Fibroblast of the aortic adventitia (primary cell): ENCODE measurements at places on chromosomes 12 and 14.

- no peak for DNase-seq
Observed at GRCh38 chr12:126204326-126204725, 1139.1 kb downstream of the AACS start.

GRCh38 chr14:89540009-89540829 lies 123.2 kb upstream of the FOXN3 start:
- DNase-seq, result peak; percentile 17

- DNase-seq, result peak; percentile 65
Observed at GRCh38 chr12:49131894-49132461, 783 bp upstream of the TUBA1B start.

DNA sequence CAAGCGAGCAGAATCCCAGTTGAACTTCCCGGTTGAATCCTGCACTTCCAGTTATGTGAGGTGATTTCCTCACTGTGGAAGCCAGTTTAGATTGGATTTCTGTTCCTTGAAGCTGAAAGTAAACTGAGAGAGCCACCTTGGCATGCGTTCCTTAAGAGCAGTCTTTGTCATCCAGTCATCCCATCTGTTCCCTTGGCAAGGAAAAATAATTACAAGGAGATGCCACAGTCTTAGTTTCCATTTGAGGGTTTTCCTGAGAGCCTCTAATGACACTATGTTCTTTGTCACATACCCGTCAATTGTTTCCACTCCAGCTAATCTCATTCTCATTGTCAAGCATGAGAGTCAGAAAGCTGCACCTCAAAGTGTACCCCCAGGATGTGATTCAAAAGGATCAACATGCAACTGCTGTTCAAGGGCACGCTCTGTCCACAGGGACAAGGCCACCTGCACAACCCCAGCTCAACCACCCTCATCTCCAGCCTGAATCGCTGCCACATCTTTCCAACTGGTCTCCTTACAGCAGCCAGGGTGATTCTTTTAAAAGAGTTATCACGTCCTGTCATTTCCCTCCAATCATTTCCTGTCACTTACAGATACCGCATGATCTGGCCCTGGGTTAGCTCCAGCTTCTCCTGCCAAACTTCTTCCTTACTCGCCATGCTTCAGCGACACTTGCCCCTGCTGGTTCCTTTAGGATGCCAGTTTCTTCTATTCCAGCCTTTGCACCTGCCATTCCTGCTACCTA lies 18.0 kb upstream of the TCP11L2 start:
- no peak for DNase-seq

DNA sequence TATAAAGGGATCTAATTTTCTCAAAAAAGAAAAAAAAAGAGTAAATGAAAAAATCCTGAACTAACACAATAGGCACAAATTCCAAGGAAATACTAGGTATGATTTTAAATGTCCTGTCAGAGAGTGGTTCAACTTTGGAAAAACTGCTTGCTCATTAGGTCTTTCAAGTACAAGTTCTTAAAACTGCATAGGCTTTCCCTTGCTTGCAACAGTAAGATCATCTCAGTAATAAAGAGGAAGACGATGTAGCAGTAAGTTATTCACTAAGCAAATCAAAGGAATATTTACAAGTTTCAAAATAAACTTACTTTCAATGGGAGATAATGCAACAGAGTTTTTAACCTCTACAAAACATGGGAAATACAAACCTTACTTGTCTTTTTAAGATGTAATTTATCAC lies 21.6 kb downstream of the CORO1C start:
- DNase-seq, result no peak

- DNase-seq, result no peak
Observed at GRCh38 chr12:101940400-101940950, 63.1 kb downstream of the DRAM1 start.

GRCh38 chr12:51845482-51845881 lies 3.0 kb downstream of the FIGNL2 start:
- no peak for DNase-seq

DNA sequence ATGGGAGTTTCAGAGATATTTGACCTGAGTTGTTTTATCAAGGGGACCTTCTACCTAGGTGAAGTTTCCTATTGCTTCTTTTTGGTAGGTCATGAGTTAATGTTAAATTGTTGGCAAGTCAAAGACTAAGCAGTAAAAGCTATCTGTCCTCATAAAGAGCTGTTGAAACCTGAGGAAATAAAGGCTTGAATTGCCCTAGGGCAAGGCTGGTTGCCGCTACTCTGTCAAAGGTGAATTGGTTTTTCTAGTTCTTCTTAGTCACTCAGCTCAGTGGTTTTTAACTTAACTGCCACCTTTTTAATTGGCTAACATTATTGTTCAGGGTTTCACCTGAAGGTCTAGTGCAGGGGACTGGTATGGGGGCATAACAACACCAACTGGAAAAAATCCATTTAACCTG lies 441.6 kb upstream of the FBXO33 start:
- no peak for DNase-seq

DNA sequence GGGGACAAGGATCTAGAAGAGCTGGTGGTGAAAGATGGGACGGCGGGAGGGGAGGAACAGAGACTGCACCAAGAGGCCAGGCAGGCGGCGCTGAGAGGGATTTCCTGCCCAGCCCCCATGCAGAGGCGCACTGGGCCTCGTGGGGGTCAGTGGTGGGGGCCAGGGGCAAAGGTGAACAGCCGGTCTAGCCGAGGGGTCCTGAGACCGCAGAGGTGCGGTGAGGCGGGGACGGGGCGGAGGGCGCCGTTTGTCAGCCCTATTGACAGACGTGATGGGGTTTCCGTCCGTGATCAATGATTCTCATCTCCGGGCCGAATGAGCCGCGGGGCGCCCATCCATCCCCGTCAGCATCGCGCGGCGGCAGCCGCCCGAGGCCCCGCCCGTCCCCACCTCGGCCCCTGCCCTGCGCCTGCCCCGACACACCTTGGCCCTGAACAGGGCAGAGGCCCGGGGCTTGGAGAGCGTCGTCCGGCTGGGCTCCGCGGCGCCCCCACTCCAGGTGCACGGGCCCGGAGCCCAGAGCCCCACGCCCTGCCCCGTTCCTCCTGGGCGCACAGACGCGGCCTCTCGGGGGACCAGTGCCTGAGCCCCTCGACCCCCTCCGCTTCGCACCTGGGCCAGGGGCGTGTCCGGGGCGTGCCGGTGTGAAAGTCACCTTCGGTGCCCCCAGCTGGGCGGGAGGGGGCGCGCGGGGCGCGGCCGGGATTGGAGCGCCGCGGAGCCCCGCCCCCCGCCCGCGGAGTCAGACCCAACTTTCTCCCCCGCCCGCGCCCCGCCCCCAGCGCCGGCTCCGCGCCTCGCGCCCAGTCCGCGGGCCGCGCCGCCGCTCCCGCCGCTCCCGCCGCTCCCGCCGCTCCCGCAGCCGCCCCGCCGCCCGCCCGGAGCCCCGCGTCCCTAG lies at the start of gene NXPH4:
NXPH4 (plus strand) TSS at position 781 of the 898 bp plus-strand sequence. CDS start 176 bp downstream, outside the sequence.
- no peak for DNase-seq

DNA sequence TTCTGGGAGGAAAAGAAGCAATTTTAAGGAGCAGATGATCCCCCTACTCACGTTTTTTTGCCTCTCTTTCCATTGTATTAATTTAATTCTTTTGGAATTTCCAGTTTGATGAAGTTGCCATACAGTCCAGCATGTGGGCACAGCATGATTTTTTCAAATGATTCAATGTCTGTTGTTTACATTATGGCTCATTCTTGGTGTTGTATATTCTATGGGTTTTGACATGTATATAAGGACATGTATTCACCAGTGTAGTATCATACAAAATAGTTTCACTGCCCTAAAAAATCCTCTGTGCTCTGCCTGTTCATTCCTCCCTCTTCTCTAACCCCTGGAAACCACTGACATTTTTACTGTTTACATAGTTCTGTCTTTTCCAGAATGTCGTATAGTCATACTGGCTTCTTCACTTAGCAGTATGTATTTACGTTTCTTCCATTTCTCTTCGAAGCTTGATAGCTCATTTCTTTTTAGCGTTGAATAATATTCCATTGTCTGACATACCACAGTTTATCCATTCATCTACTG lies 13.3 kb upstream of the KLHDC2 start:
- DNase-seq, result no peak

DNA sequence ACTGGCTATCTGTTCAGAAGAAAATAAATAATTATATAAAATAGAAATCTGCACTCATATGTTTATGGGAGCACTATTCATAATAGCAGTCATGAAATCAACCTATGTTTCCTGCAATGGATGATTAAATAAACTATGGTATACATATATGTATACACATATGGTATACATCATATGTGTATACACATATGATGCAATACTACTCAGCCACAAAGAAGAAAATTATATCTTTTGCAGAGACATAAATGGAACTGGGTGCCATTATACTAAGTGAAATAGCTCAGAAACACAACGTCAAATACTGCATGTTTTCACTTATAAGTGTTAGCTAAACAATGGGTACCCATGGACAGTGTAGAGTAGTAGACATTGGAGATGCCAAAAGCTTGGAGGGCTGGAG lies 381.2 kb upstream of the LRFN5 start:
- DNase-seq, result no peak

GRCh38 chr14:45743884-45744283 lies 490.9 kb upstream of the MIS18BP1 start:
- no peak for DNase-seq

DNA sequence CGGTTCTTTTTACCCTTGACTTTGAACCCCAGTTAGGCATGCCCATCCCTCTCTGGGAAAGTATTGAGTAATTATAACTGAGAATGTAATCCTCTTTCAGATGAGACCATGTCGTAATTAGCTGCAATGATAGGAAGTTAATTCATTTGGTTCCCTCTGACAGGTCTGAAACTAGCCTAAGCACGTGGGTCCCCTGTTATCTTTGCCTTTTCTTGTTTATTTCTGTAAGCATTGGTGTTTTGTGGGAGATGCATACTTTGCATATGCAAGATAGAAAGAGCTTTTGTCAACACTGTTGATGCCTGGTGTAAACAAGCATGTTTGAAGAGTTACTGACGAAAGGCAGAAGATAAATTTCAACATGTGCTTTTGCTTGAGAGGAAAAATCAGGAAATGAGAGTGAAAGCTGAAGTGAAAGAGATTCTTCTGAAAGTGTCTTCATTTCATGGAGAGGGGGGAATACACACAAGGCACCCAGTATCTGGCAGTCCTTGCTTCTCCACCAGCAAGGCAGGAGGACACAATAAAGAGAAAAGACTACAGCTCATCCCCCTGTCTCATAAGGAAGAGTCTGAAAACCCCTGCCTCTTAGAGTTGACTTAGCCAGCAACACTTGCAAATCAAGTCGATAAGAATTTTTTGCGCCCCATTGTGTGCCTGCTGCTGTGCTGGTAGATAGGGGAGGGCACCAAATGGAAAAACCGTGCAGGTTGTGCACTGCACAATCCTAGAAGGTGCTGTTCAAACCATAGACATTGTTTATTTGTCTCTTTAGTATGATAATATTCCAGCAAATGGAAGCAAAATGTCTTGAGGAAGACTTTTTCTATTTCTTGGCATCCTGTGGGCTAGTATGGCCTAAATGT lies 77.8 kb downstream of the SLC24A4 start:
- DNase-seq, result no peak

- DNase-seq, result no peak
Observed at GRCh38 chr12:40511341-40511740, 180.9 kb upstream of the CNTN1 start.

DNA sequence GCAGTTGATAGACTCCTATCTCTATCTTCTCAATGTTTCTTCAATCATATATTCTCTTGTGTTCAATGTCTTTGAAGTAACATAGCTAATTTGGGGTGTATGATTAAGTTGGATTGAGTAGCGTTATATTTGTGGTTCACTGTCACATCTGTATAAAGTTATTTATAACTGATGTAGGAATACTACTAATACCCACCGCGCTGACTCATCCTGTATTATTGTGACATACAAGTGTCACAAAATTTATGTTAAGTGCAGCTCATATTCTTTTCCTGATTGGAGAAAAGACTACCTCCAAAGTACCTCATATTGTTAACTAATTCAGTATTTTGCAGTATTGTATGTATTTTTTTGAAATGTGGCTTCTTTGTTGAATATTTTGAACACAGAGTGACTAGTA lies 940.8 kb downstream of the SLC6A15 start:
- no peak for DNase-seq
